ENCODE measurements at places on chromosomes 6 and 20.

GRCh38 chr6:82866446-82866845, 199.2 kb downstream of the UBE3D start:
- DNase-seq, result no peak

- DNase-seq, result no peak
These were observed 122.1 kb upstream of the SPACA1 start for GRCh38 chr6:87925373-87926060.

DNA sequence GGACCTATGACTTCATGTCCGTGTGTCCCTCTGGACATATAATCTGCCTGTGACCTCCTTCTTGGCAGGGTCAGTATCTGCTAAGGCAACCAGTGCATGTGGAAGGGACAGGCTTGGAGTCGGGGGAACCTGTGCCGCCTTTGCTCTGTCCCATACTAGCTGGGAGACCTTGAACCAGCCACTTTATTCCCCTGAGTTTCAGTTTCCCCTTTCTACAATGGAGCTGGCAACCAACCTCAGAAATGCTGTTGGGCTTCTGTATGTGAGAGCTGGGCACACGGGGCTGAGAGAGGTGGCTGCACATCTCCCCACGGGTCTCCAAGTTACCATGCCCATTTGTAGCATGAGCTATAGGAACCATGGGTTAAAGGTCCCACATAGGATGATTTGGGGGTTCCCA, 53.8 kb downstream of the CD40 start:
- DNase-seq, result no peak

- DNase-seq, result no peak
These were observed 36.1 kb upstream of the CHD6 start for GRCh38 chr20:41654292-41654691.

DNA sequence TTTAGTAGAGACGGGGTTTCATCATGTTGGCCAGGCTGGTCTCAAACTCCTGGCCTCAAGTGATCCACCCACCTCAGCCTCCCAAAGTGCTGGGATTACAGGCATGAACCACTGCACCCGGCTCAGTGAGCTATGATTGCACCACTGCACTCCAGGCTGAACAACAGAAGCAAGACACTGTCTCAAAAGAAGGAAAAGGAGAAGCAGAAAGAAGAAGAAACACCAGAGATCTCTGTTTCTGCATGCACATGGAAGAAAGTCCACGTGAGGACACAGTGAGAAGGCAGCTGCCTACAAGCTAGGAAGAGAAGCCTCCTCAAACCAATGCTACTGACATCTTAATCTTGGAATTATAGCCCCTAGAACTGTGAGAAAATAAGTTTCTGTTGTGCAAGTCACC, 16.0 kb downstream of the ECT2L start:
- no peak for DNase-seq

DNA sequence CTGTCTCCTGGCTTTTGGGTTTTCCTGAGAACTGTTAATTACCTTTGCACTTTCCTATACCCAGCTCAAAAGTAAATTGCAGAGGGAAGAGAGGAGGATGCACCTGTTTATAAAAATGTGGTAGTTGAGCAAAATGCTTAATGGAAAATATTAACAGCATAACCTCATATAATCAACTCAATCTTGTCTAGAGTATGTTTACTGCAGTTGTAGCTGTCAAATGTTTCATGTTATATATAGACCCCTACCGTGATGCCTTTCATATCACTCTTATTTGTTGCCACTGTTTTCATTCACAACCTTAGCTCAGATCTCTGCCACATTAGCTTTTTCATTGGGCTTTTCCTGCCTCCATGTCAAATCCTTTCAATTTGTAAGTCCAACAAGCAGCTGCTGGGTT, 36.0 kb downstream of the ANKRD6 start:
- DNase-seq, result no peak

- DNase-seq, result no peak
These were observed 41.8 kb upstream of the BACH2 start for GRCh38 chr6:90338409-90338808.

DNA sequence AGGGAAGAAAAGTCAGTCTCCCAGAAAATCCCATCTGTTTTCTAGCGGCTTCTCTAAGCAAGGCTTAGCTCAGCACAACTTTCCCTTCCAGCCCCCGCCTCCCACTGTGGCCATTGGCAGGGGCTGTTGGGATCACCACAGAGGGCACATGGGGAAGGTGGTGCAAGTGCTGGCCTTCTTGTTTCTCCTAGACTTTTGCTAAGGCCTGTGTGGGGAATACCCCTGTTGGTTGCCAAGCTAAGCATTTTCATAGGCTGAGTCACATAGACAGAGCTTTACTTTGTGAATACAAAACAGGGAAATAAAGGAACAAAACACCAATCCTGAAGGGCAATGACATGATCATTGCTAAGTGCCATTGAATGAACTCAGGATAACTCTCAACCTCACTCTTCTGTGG, 32.4 kb upstream of the TIAM2 start:
- no peak for DNase-seq

DNA sequence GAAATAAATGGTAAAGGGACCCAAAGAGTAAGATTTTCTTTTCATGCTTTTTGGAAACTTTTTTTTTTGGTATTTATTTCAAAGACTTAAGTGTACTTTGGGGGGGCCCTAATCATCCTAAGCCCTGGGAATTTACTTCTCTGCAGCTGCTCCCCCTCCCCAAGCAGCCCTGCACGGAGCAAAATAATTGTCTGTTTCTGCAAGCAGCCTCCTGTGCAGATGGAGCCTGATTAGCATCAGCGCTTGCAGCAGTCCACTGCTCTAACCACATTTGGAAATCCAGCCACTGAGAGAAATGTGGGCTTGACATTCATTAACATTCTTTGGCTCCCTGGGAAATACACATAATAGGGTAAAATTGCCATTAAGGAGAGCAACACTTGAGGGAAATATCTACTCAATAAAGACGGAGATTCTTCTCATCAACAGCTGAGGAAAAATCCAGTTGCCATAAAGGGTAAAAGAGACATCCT, 309.2 kb upstream of the MAP3K7 start:
- DNase-seq, result no peak

DNA sequence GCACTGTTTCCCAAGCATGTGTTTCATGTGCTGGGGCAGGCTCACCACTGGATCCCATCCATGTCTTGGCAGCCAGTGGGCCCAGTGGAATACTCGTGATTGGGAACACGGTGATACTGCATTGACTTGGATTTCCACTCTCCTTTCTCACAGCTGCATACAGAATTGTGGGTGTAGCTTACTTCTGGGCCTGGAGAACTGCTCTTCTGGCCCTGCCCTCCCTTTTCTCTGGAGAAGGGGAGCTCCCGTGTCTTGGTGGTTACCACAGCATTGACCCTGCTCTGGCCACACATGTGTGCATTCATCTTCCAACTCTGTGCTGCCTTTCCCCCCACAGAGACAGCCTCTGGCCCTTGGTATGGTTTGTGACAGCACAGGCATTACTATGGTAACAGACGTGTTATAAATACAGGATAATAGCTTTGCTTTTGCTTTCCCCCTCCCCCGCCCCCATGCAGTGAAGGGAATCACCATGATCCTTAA, 21.6 kb downstream of the SOBP start:
- no peak for DNase-seq

DNA sequence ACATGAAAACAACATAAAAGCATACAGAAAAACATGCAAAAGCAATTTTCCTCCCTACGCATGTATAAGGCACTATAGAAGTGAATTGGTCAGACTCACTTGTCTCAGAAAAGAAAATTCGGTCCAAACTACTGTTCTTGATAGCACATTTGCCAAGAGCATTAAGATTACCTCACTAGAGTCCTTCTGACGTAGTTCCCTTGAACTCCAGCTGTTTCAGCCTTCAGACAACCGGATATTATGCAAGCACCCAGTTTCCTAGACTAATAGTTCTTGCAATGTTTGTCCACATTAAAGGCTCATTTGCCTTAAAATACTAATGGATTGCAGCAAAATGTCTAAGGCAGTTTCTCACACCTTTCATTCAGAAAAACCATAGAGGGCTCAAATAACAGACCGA, 2.5 kb upstream of the CASS4 start:
- no peak for DNase-seq

DNA sequence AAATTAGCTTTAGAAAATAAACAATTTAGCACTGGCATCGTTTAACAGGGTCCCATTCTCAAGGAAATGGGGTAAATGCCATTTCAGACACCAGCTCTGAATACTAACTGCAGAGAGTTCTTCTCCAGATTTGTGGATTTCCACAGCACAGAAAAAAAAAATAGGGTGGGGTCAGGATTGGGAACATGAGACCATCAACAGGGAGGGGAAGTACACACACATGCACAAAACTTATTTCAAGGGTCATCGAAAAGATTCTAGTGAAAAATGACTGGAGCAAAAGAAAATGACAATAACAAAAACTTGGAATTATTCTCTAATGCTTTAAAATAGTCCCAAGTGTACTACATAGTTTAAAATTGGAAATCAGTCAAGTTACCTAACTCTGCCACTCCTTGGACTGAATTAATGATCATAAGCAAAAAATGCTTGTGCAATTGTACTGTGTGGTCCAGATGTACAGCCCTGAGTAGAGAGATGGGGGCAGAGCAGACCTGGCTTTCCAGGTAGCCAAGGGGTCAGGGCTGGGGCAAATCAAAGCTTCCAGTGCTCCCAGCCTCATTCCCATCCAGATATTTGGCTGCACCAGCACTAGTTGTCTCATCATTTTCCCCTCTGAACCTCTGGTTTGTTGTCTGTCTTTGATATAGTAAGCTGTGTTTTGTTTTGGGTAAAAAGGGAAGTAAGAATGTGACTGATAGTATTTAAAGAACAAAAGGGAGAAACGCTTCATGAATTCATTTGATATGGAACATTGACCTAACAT, 152.4 kb downstream of the SOBP start:
- DNase-seq, result no peak

DNA sequence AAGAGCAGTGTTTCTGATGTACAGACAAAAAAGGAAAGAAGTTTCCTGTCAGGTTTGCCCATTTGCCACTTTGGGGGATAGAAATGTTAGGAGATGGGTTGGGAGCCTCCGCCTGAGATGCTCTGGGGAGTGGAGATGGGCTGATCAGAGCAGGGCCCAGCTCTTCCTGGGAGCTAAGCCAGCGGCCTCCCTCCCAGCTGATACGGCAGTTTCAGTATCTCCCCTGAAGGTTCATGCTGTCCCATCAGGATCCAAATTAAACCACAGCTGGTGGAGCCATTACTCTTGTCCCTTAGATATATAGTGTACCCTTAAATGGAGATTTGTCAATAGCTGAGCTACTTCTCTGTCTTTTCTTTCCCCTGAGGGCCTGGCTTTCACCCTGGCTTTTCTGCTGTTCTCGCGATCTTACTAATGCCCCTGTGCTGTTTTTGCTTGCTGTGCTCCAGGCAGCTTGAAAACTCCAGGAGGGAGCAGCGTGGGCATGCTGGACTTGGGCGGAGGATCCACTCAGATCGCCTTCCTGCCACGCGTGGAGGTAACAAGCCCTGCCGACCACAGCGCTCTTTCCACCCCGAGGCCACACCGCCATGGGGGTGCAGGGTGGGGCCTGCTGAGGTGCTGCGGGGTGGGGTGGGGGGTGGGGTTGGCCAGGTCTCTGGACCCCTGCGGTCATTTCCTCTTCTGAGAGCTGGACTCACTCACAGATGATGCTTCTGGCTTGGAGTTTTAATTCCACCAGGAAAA, 20.9 kb downstream of the ENTPD6 start:
- DNase-seq, result no peak

GRCh38 chr6:153476243-153476642, 345.2 kb upstream of the RGS17 start:
- no peak for DNase-seq

DNA sequence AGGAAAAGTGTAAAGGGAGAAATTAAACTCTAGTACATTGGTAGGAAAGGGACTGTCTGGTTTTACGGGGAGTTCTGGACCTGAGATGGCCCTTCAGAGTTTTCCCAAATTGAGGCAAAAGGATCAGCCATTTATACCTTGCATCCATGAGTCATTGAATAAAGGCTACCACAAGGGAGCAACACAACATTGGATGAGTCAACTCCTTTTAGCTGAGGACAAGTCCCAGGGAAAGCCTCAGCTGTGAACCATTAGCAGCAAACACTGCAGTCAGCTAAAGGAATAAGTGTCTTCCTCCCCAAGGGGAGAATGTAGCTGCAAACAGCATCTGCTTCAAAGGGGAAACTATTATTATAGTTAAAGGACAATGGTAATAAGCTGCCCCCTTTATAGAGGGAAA, 468.7 kb upstream of the ID4 start:
- DNase-seq, result no peak

- DNase-seq, result no peak
These were observed 586.8 kb downstream of the RFPL4B start for GRCh38 chr6:112933947-112934346.

DNA sequence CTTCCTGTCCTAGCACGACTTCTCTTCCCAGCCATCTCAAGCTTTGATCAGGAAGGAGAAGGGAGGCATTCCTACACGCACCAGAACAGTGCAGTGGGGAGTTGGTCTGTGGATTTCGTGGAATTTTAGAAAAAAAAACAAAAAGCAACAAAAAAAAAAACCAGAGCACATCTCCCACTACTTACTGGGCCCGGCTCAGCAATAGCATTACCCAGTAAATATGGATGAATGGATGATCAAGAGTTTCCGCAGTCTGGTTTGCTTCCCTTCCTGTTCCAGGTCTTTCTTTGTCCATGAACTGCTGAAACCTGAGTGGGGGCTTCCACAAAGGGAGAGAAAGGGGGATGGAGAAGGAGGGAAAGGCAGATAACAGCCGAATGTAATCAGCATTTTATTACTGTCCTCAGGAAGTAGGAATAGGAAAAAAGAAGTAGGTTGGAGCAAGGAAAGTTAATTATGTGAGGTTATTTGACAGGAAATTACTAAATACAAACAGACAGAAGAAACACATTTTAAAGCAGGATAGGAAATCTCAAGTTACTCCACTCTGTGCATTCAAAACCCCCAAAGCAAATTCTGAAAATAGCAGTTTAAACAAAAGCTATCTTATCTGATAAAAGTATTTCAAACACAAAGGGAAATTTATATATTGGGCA, 349.0 kb downstream of the PRL start:
- no peak for DNase-seq

- DNase-seq, result no peak
These were observed 104.0 kb downstream of the PLCB4 start for GRCh38 chr20:9172851-9173250.

- no peak for DNase-seq
These were observed 101.0 kb upstream of the HDGFL1 start for GRCh38 chr6:22468256-22468965.

- no peak for DNase-seq
These were observed 546 bp downstream of the CRNKL1 start for GRCh38 chr20:20051767-20052073.

GRCh38 chr6:136334853-136335252, 45.2 kb upstream of the BCLAF1 start:
- DNase-seq, result no peak

- DNase-seq, result no peak
These were observed 47.4 kb downstream of the PDE10A start for GRCh38 chr6:165615636-165616035.

Measured in activated CD8-positive, alpha-beta memory T cell treated with anti-CD3 and anti-CD28 coated beads for 48 hours (primary cell).